ENCODE measurements at places on chromosomes 12 and 14.

- H3K4me1 ChIP-seq: no peaks in the 10 kb centered on the region
- DNase-seq: no peak
- no peaks in the 10 kb centered on the region for H3K36me3 ChIP-seq
- no peaks in the 10 kb centered on the region for H3K27me3 ChIP-seq
- no peak overlapping the region for H3K4me3 ChIP-seq
These were observed 38.6 kb downstream of the MGST1 start for GRCh38 chr12:16385782-16386646.

DNA sequence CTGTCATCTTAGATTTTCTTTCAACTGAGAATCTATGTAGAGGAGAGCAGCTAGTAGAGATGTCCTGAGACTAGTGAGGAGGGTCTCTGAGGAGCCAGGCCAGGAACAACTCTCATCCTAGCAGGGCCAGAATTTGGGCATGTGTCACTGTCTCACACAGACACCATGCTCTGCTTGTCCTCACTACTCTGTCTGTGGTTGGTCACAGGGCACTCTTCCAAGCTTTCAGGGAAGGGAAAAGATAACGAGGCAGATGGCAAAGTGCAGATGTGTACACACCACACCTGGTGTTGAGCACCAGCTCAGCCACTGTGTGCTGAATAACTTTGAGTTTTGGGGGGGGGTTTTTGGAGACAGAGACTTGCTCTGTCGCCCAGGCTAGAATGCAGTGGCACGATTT is 2.5 kb downstream of the SSPN start:
- no peaks in the 10 kb centered on the region for H3K27me3 ChIP-seq
- no peaks in the 10 kb centered on the region for H3K4me1 ChIP-seq
- DNase-seq: no peak
- peak overlapping the region; percentile 96 for H3K27ac ChIP-seq

GRCh38 chr12:87518481-87518880 is 510.7 kb downstream of the C12orf50 start:
- no peaks in the 10 kb centered on the region for H3K4me1 ChIP-seq
- H3K4me3 ChIP-seq: no peak overlapping the region
- no peak for DNase-seq
- no peaks in the 10 kb centered on the region for H3K27me3 ChIP-seq
- no peak overlapping the region for H3K27ac ChIP-seq

DNA sequence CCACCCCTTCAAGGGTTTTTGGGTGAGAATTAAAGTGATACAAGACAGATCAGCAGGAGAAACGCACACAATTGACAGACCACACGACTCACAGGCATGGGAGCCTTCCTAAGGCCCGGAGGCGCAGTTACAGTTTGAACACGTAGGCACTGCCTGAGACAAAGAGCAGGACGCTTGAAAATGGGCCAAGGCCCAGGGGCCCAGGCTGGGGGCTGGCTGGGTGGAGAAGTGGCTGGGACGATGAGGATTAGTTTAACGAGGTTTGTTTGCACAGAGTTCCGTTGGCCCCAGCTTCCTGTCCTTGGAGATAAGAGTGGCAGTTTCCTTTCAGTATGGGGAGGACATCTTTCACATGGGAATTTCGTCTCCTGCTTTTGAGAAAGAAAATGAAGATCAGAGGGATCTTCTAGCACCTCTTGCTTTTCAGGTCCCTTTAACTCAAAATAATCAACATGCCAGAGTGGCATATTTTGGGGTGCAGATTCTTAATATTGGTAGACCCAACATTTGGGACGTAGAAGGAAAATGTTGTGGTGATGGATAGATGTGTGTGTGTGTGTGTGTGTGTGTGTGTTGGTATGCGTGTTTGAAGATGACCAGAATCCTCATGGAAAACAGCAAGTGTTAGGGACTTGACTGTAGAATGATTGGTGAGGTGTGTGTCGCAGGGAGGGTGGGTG is 44.6 kb downstream of the DLK1 start:
- H3K27me3 ChIP-seq: no peaks in the 10 kb centered on the region
- DNase-seq: no peak
- no peaks in the 10 kb centered on the region for H3K36me3 ChIP-seq
- H3K4me3 ChIP-seq: no peak overlapping the region

- peak overlapping the region; percentile 79 for H3K27ac ChIP-seq
- peaks cover 7% of the 10 kb centered on the region for H3K4me1 ChIP-seq
- no peaks in the 10 kb centered on the region for H3K36me3 ChIP-seq
These were observed 811 bp downstream of the ACYP1 start for GRCh38 chr14:75063013-75063412.

DNA sequence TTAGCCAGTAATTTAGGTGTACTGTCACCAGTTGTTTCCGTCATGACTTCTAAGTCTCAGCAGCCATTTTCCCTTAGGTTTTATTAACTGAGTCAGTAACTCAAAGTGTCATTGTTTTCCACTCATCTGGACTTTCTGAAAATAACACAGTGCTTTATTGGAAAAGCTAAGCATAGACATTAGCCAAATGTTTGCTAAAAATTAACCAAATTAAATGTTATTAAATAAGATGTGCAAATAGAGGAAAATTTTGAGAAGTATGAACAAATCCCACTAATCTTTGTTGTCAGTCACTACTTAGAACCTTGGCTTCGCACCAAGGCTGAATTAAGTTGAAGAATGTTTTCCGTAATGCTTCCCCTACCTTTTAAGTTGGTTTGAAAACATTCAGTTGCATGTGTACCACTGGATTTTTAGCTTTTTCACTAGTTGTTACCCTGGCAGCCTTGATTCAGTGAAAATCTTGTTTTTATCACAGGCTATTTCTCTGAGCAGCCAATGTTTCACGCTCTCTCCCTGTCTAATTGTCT is 43.0 kb downstream of the BORCS5 start:
- no peak for DNase-seq
- H3K27ac ChIP-seq: peak overlapping the region; percentile 91

- DNase-seq: no peak
- H3K27me3 ChIP-seq: no peaks in the 10 kb centered on the region
- peak overlapping the region; percentile 94 for H3K4me3 ChIP-seq
These were observed 3.7 kb upstream of the ZFP36L1 start for GRCh38 chr14:68796418-68797101.

- no peak overlapping the region for H3K4me3 ChIP-seq
- no peaks in the 10 kb centered on the region for H3K36me3 ChIP-seq
- no peak for DNase-seq
- no peak overlapping the region for H3K27ac ChIP-seq
- H3K4me1 ChIP-seq: no peaks in the 10 kb centered on the region
These were observed 83.0 kb upstream of the CCDC196 start for GRCh38 chr14:66403183-66403582.

GRCh38 chr12:33012226-33012625 is 115.6 kb upstream of the PKP2 start:
- DNase-seq: no peak
- H3K27me3 ChIP-seq: no peaks in the 10 kb centered on the region
- no peaks in the 10 kb centered on the region for H3K36me3 ChIP-seq
- no peak overlapping the region for H3K27ac ChIP-seq
- H3K4me3 ChIP-seq: no peak overlapping the region
- no peaks in the 10 kb centered on the region for H3K4me1 ChIP-seq

GRCh38 chr14:51715742-51716141 is 64.0 kb downstream of the FRMD6 start:
- no peak overlapping the region for H3K27ac ChIP-seq
- H3K27me3 ChIP-seq: no peaks in the 10 kb centered on the region
- no peak overlapping the region for H3K4me3 ChIP-seq
- H3K4me1 ChIP-seq: no peaks in the 10 kb centered on the region
- H3K36me3 ChIP-seq: no peaks in the 10 kb centered on the region

- H3K27me3 ChIP-seq: no peaks in the 10 kb centered on the region
- H3K4me3 ChIP-seq: no peak overlapping the region
- no peak for DNase-seq
- no peaks in the 10 kb centered on the region for H3K36me3 ChIP-seq
- H3K4me1 ChIP-seq: no peaks in the 10 kb centered on the region
- H3K27ac ChIP-seq: no peak overlapping the region
These were observed 181.8 kb upstream of the PLXNC1 start for GRCh38 chr12:93966516-93967133.

DNA sequence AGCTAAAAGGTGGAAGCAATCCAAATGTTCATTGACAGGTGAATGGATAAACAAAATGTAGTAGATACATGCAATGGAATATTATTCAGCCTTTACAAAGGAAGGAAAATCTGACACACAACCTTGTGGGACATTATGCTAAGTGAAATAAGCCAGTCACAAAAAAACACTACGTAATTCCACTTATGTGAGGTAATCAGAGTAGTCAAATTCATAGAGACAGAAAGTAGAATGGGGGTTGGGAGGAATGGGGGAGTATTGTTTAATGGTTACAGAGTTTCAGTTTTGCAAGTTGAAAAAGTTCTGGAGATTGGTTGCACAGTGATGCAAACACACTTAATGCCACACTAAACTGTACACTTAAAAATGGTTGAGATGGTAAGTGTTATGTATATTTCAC is 62.8 kb downstream of the LIN52 start:
- H3K4me3 ChIP-seq: no peak overlapping the region
- no peak for DNase-seq
- H3K27me3 ChIP-seq: no peaks in the 10 kb centered on the region
- H3K36me3 ChIP-seq: no peaks in the 10 kb centered on the region
- no peak overlapping the region for H3K27ac ChIP-seq

- no peak overlapping the region for H3K4me3 ChIP-seq
- H3K27me3 ChIP-seq: no peaks in the 10 kb centered on the region
- H3K27ac ChIP-seq: no peak overlapping the region
- no peak for DNase-seq
- H3K36me3 ChIP-seq: no peaks in the 10 kb centered on the region
- H3K4me1 ChIP-seq: no peaks in the 10 kb centered on the region
These were observed 18.4 kb upstream of the TEX22 start for GRCh38 chr14:105379946-105380345.

- no peak for DNase-seq
- H3K4me3 ChIP-seq: no peak overlapping the region
- H3K36me3 ChIP-seq: no peaks in the 10 kb centered on the region
- H3K27me3 ChIP-seq: no peaks in the 10 kb centered on the region
- no peak overlapping the region for H3K27ac ChIP-seq
These were observed 220.4 kb upstream of the NUDT4 start for GRCh38 chr12:93157279-93157678.

DNA sequence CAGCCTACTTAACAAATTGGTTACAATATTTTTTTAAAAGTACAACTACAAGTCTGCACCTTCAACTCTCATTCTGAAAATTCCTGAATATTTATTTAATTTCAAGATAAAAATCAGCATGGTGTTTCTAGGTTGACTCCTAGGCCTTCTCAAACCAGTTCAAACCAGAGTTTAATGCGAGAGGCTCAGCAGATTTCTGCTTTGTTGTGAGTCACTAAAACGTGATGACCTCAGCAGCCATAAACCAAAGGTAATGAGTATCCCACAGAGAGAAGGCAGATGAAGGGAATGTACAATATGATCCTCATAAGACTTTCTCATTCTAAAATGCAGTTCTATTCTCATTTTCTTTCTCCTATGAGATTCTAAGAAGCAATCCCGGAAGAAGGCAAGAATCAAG is 1.5 kb downstream of the PRDM4 start:
- no peak overlapping the region for H3K27ac ChIP-seq
- peaks cover 5% of the 10 kb centered on the region for H3K36me3 ChIP-seq
- peak overlapping the region; percentile 92 for H3K4me3 ChIP-seq
- H3K27me3 ChIP-seq: no peaks in the 10 kb centered on the region
- no peak for DNase-seq
- no peaks in the 10 kb centered on the region for H3K4me1 ChIP-seq

DNA sequence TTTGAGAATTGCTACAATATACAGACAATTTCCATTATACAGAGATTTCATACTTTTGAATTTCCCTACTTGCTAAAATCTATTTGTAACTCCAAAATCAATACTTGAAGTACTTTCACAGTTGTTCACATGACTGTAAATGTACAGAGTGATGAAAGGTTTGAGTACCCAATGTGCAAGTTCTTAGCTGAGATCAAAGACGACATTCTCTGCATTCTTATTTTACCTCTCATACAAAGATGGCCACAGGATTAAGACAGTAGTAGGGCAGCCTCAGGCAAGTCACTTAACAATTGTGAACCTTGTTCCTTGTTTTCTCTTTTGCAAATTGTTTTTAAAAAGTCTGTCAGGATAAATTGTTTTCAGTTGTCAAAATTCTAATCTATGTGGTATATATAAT is 255.9 kb upstream of the KITLG start:
- no peak overlapping the region for H3K4me3 ChIP-seq
- no peaks in the 10 kb centered on the region for H3K4me1 ChIP-seq
- no peak overlapping the region for H3K27ac ChIP-seq
- H3K27me3 ChIP-seq: no peaks in the 10 kb centered on the region
- DNase-seq: no peak

- DNase-seq: no peak
- H3K4me3 ChIP-seq: no peak overlapping the region
- H3K4me1 ChIP-seq: no peaks in the 10 kb centered on the region
- H3K36me3 ChIP-seq: no peaks in the 10 kb centered on the region
- H3K27ac ChIP-seq: no peak overlapping the region
These were observed 72.9 kb downstream of the DENND5B start for GRCh38 chr12:31517994-31518393.

GRCh38 chr14:85308531-85309300 is 221.2 kb upstream of the FLRT2 start:
- DNase-seq: no peak
- no peaks in the 10 kb centered on the region for H3K4me1 ChIP-seq
- H3K27me3 ChIP-seq: no peaks in the 10 kb centered on the region

DNA sequence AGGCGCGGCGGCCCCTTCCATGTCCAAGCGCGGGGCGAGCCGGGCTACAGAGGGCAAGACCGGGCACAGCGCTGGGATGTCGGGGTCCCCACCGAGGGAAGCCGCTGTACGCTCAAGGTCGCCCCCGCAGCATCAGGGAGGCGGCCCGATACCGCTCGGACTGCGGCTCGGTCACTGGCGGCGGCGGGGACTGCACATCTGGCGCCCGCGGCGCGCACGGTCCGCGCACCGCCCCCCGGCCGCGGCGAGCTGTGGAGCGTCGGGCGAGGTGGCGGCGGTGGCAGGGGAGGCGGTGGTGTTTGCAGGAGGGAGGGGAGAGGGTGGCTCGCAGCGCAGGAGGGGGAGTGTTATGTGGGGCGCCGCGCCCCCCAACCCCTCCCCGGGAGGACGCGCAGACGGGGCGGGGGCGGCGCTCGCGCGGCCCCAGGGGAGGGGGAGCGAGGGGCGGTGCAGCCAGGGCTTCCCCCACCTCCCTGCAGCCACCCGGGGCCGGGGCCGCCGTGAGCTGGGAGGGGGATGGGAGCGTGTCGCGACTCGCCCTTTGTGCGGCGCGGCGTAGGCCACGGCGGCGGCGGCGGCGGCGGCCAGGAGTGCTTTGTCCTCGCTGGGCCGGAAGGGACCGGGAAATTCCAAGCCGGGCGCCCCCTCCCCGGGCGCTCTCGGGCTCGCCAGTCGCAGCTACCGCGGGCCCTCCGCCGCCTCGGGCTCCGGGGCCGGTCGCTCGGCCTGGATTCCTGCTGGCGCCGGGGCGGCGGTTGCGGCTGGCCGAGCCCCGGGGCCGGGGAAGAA is at the start of gene NUAK1:
TSS of gene NUAK1 (minus strand) at position 322 of the 789 bp plus-strand sequence. CDS start at position 21, 301 bp downstream.
- no peaks in the 10 kb centered on the region for H3K36me3 ChIP-seq
- peak within 1 kb of the TSS; percentile 88 for H3K27ac ChIP-seq
- no peaks in the 10 kb centered on the region for H3K4me1 ChIP-seq
- no peaks in the 10 kb centered on the region for H3K27me3 ChIP-seq
- H3K4me3 ChIP-seq: peak within 1 kb of the TSS; percentile 96
